ENCODE measurements at places on chromosomes 1 and 21.

DNA sequence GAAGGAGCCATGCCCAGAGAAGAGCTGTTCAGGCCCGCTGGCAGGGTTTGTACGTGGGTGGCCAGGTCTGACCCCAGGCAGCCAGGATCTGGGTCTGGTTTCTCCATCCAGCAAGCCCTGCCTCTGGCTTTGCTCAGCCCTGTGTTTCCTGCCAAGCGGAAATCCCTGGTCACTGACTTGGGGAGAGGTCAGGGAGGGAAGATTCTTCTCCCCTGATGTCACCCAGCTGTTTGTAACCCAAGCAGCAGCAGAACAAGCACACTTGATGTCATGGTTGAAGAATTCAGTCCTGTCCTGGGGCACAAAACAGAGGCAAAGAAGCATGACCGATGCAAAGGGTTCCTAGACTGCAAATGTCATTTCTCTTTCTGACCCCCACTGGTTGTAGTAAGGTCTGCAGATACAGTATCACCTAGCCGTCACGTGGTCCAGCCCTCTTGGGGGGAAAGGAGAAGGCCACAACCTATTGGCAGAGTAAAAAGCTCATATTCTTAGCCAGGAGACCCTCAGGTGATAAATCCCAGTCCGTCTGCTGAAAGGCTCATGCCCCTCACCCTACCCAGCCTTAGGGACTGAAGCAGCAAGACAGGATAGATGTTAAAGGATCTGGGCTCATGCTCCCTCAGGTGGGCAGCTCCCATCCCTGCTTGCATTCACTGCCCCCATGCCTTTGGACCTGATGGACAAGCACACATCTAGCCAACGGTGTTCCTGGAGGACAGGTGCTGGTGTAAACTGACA, 120.9 kb downstream of the SYT2 start:
- DNase-seq, result peak; percentile 59

- DNase-seq, result no peak
Measured at GRCh38 chr1:178944729-178945128, 73.9 kb upstream of the ANGPTL1 start.

GRCh38 chr21:40018871-40019475, 151.7 kb downstream of the PCP4 start:
- DNase-seq, result no peak

GRCh38 chr21:27825035-27825434, 858.1 kb upstream of the ADAMTS5 start:
- no peak for DNase-seq

DNA sequence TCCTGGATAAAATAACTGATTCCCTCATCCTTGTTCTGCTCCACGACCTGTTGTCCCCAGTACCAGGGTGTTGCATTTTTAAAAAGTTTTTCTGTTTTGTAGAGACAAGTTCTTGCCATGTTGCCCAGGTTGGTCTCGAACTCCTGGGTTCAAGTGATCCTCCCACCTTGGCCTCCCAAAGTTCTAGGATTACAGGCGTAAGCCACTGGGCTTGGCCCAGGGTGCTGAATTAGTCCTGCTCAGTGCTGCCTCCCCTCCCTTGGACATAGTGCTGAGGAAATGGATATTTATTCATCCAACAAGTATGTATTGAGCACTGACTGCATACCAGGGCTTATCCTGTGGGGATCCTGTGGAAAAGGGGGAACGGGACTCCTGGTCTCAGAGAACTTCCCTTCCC, 126.4 kb downstream of the PTPRU start:
- no peak for DNase-seq

- DNase-seq, result no peak
Measured at GRCh38 chr1:207612762-207613161, 32.2 kb upstream of the CR1L start.

DNA sequence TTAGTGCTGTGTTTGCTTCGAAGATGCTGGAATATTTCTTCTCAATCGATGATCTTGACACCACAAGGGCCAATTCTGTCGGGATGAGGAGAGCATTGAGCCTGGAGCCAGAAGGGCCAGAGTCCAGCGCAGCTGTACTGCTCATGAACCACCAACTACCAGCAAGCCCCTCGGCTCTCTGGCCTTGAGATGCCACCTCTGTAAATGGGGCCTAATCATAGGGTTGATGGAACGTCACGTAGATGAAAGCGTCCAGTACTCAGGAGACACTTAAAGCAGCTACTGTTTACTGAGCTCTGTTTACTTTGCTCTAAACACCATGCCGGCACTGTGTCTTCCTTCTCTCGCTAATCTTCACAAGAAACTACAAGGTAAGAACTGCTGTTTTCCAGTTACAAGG, 26.3 kb downstream of the CCDC185 start:
- DNase-seq, result no peak
